ENCODE measurements at places on chromosomes 12 and 14.

DNA sequence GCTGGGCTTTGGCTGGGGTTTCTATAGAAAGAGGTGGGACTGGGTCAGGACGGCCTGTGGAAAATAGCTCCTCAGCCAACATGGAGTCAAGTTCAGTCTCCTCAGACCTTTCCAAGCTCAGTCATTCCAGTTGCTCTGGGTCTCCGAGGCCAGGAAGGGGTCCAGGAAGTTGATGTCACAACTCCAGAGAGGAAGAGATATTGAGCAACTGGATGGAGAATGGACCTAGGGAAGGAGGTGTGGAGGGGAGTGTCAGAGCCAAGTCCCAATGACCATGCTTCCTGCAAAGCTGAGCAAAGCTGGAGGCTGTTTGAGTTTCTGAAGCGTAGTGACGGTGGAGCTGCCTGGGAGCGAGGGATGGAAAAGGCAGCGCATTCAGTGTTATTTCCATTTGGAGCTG, 86.1 kb downstream of the SLC24A4 start:
- no peak for DNase-seq

DNA sequence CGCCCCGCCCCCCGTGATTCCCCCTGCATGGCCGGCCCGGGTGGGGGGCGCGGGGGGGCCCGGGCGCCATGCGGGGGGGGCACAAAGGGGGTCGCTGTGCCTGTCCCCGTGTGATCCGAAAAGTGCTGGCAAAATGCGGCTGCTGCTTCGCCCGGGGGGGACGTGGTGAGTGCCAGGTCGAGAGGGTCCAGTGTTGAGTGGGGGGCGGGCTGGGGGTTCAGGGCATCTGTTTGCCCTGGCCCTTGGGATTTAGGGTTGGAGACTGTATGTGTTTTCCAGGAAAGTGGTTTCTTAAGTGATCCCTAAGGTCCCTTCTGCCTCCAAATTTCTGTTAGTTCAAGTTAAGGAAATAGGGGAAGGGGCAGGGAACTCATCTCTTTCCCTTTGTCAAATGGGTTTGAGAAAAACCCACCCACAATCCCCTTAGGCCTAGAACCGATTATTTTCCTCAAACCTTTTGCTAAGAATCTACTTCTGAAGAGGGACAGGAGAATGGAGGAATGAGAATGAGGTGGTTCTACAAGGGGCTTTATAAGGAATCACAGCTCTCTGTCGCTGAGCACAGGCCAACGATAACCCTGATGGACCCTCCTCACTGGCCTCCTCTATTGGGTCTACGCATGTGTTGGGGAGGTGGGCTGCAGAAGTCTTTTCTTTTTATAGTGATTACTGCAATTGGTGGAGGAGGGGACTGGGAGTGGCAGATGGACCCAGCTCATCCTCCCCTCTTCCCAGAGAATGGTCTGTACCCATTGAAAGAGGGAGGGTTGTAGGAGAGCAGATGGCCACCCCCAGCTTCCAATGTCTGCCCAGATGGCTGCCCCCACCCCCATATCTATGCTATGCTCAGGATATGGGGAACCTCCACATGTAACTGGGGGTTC, 834 bp downstream of the ARHGEF25 start:
- DNase-seq, result no peak

DNA sequence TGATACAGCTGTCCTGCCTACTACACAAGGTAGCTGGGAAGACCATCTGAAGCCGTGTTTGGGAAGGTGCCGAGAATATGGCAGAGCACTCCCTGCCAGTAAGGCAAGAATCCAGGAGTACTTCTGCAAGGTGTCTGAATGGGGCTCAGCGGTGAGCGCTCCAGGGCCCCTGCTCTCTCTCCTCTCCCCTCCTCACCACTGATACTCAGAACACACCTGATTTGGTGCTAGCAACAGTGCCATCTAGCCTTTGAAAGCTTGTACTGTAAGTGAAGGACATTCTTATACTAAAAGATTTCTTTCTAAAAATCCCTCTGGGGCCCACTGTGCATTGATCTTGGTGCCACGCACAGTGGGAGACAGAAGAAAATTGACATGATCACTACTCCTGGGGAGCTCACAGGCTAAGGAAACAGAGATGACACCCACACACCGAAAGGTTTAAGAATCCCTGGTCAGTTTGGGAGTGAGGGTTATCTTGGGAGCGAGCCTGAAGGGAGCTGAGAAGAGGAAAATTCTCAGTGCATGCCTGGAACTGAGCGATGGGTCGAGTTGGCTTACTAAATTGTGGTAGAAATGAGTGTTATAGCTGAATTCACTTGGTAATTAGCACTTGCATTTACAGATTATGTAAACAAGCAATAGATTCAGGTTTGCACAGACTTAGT, 216.9 kb downstream of the NTF3 start:
- DNase-seq, result no peak

DNA sequence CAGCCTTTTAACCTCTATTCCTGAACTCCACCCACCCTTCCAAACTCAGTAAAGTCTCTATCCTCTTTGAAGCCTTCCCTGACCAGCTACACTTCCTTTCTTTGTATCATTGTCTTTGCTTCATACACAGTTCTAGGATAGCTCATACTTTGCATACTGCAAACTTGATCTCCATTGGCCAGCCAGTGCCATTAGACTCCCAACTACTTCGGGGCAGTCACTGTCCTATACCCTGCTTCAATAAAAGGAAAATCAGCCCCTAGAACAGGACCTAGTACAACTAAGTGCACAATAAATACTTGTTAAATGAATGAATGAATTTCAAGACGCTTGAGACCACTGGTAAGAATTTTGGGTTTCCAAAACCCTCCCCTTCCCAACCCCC, 521 bp upstream of the PIP4K2C start:
- DNase-seq, result no peak

- no peak for DNase-seq
Observed at GRCh38 chr12:50785406-50786001, 21.6 kb downstream of the ATF1 start.

- peak; percentile 85 for DNase-seq
Observed at GRCh38 chr14:21092273-21093011, 6.0 kb downstream of the ZNF219 start.

- DNase-seq, result peak; percentile 56
Observed at GRCh38 chr14:105537580-105538474, 11.4 kb downstream of the TMEM121 start.

GRCh38 chr14:85604714-85605113, 74.8 kb downstream of the FLRT2 start:
- DNase-seq, result no peak

Data from activated T-cell treated with anti-CD3 and anti-CD28 coated beads for 24 hours (primary cell).